ENCODE measurements at places on chromosomes 1 and 21. TPM values are rescaled to one million over a fixed set of nuclear protein-coding genes. Genes with fewer than 3 reads are reported as not detected.
A peak's percentile ranks its signal among the peaks of the same experiment; 100 is the strongest.

DNA sequence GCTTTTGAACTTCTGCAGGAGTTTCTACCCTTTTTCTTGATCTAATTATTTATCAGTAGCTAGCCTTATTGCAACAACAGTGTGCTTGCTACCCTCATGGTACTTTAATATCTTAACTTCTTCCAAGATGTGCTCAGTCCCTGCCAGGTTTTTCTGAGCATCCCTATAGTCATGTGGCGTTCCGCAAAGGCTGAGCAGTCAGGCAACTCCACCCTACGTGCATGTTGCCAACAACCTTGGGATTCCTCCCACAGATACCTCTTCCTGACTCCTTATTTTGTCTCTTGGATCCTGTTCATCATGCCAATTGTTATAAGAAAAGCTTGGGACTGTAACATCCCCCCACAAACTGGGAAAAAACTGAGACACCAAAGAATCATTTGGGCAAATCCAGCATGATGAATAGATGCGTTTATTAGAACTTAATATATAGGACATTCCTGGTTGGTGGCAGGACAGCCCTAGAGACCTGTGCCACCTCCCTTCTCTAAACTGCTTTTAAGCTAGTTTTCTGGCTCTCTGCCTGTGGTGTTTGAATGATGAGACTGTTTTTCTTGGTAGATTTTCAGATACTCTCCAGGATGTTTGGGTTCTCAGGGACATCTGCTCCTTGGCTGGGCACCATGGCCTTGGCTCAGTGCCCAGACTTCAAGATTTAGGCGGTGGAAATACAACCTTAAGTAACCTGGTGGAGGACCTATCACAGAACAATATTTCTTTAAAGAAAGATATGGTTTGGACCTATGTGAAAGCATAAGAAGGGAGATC lies 27.1 kb upstream of the KCTD3 start:
- no peak for DNase-seq

GRCh38 chr1:197144570-197145325 lies 1.7 kb downstream of the ASPM start:
- DNase-seq = no peak

DNA sequence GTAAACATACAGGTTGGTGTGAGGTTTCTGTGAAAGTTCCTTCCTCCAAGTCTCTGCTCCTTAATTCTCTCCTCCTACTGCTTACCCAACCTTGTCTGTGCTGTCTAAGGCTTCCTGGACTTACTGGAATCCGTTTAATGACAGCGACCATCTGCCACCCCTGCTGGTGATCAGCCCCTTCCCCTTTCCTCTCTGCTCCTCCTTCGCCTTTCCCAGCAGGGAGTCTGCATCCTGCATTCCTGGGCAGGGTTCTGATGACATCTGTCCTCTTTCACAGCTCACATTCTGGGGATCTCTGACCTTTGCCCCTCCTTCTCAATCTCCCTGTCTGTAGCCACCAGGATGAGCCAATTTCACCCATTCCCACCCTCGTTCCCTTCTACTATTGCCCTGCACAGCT lies 66.5 kb downstream of the KIRREL1 start:
- no peak for DNase-seq

DNA sequence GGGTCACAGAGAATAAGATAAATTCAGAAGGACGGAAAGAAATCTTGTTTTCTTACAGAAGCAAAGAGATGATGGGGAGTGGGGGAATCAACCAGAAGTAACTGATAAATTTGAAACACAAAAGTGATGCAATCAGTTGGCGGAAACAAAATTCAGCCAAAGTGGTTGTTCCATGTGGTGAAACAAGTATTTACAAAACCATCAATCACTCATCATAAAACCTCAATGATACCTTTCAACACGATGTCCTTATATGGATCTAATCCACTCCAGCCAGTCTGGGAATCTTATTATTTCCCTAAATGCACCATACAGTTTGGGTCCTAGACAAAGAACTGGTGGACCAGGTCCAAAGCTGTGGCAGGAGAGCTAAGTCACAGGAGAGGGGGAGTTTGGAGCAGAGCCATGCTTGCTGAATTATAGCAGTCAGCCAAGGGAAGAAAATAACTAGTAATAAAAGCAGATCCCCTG lies 303.8 kb upstream of the LRRC7 start:
- DNase-seq = peak; percentile 37

DNA sequence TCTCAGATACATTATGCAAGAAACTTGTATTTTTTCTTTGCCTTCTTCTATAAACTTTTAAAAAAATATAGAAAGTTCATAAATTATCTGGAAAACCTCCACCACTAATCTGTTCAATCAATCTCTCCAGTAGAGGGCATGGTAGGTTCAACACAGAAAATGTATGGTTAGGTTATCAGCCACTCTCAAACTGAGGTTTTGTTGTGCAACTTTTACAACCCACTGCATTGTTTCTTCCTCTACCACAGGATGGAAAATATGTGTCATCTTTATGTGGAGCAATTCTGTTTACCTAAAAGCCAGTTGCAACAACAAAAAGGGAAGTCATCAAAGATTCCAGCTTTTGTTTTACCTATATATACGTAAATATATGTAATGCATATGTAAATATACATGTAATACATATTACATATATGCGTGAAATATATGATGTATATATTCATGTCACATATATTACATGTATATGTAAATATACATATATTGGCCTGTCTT lies 3.0 kb upstream of the RGS2 start:
- DNase-seq = no peak

- DNase-seq = peak; percentile 43
Measured at GRCh38 chr1:155126556-155127104, 1.0 kb upstream of the EFNA1 start.

FMN2 gene
- polyA plus RNA-seq = 0.16 TPM

Data from right cardiac atrium (tissue), 5 donors.